ENCODE measurements at places on chromosomes 16 and 17.
A peak's percentile ranks its signal among the peaks of the same experiment; 100 is the strongest.

- no peak for DNase-seq
Measured at GRCh38 chr16:85386467-85387170, 226.5 kb upstream of the GSE1 start.

DNA sequence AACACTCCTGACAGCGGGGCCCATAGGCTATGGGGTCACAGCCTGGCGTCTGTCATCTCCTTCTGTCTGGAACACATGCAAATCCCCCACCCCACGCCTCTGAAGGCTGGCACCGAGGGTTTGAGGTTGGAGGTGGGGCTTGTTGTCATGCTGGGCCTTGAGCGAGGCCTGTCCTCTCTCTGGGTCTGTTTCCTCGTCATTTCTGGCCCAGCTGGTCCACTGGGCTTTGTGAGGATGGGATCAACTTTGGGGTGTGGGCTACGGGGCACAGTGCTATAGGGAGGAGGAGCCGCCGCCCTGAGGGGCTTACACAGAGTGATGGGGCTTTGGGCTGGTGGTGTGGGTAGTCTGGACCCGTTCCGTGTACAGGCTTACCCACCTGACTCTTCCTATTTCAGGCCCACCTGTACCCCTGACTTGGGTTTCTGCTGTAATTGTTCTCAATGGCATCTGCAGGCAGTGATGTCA, 87.5 kb downstream of the AMFR start:
- DNase-seq, result no peak

DNA sequence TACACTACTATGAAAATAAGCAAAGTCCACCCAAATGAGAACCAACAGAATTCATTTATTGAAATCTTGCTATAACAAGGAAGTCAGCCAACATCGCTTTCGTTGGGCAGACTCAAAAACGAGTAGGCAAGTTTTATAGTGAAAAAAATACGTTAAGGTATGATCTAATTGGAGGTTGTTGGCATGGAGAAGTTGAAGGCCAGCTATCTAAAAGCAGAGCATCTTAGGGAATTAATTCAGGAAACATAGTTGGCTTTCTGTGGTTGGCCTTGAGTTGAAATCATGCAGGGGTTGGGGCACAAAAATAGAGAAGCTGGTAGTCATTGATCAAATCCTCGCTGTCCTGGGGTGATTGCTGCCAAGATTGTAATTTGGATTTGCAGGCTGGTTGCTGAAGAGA, 118.3 kb downstream of the PPM1E start:
- DNase-seq, result no peak

- DNase-seq, result no peak
Measured at GRCh38 chr16:31357324-31358109, 2.5 kb downstream of the ITGAX start.

GRCh38 chr16:57184887-57185445, 873 bp downstream of the PSME3IP1 start:
- no peak for DNase-seq

DNA sequence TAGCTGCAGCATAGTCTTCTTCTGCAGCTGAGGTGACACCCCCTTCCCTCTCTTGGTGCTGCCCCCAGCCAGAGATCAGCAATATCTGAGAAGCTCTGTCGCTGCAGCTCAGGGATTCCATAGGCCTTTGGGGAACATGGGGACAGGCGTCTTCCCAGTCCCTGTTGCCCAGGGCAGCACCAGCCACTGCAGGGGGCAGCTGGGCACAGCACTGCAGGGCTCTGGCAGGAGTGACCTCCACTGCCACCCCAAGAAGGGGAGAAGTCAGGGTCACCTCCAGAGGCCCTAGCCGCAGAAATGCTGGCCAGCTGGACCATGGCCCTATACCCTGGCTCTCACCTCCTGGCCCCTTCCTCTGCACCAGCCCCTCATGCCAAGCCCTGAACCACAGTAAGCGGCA, 16.9 kb downstream of the SCN4A start:
- no peak for DNase-seq

DNA sequence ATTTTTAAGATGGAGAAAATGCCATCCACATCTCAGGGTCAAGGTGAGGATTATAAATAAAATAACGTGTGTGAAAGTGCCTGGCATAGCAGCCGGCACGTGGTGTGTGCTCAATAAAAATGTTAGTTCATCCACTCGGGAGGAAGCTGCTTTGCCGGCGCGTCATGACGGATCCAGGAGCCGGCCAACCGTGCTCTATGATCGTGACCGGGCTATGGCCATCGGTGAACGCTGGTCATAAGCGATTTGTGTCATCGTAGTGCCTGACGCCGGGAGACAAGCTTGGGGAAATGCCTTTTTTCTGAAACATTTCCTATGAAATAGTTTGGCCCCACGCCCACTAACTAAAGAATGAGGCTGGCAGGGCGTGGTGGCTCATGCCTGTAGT, 74.0 kb downstream of the CMC2 start:
- no peak for DNase-seq

GRCh38 chr17:58344791-58345157, 7.2 kb downstream of the SUPT4H1 start:
- no peak for DNase-seq

GRCh38 chr16:50809561-50809960, 67.7 kb downstream of the CYLD start:
- no peak for DNase-seq

DNA sequence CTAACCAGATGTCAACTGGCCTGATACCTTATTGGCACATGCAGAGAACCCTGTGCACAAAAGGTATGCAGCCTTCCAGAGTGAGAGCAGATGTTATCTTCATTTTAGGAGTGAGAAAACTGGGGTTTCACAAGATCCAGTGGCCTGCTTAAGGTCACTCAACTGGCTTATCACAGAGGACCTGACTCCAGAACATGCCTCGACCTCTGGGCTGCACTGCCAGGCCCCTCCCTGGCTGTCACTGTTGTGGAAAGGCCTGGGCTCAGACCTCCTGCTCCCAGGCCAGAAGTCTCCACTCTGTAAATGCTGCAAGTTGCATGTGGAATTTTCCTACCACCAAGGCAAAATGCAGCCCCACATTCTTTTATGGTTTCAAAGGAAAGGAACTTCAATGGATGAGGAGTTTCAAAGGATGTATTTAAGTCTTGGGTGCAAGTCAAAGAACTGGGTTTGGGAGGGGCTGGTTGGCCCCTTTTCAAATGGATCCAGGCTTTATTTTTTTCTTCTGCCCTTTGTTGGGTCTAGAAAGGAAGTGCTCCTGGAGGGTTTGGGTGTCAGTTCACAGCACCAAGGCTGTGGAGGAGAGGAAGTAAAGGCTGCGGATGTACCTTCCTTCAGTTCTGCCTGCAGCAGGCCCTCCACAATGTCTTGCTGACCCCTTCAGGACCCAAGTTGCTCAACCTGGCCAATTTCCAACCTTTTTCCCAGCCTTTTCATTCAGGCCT, 30.4 kb upstream of the SMPD3 start:
- no peak for DNase-seq

- no peak for DNase-seq
Measured at GRCh38 chr17:15273141-15273793, 8.1 kb upstream of the PMP22 start.

- DNase-seq, result no peak
Measured at GRCh38 chr16:84778720-84779119, 41.1 kb upstream of the CRISPLD2 start.

- no peak for DNase-seq
Measured at GRCh38 chr17:82222816-82223215, 6.0 kb upstream of the SLC16A3 start.

GRCh38 chr16:80046261-80046660, 445.7 kb upstream of the MAF start:
- DNase-seq, result no peak

GRCh38 chr17:79965806-79966205, 69.9 kb downstream of the TBC1D16 start:
- no peak for DNase-seq

- no peak for DNase-seq
Measured at GRCh38 chr17:56868716-56869115, 34.8 kb downstream of the DGKE start.

- no peak for DNase-seq
Measured at GRCh38 chr17:75454193-75454592, 2.2 kb upstream of the TMEM94 start.

- no peak for DNase-seq
Measured at GRCh38 chr17:15951368-15952047, 6.6 kb downstream of the ADORA2B start.

DNA sequence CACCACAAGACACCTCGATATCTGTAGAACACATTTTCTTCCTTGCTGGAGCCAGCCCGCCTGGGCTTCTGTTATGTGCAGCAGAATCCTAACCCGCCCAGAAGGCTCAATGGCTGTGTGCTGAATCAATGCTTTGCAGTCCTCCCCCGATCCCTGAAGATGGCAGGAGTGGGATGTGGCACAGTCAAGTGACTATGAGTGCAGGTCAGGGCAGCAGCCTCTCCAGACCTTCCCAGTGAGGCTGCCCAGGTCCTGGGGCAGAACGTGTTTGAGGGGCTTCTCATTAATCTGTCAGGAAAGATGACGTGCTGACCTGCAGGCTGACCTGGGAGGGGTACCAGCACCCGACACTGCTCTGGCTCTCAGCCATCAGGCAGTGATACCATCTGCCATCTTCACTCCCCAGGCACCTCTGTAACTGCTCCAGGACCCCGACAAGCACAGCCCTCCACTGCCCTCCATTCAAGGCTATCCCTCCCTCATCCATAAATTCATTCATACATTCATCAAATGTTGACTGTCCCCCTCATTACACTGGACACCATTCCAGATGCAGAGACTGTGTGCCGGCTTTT, 35.2 kb downstream of the LRRC75A start:
- DNase-seq, result no peak

- no peak for DNase-seq
Measured at GRCh38 chr17:76659928-76660655, 16.5 kb upstream of the ST6GALNAC1 start.

DNA sequence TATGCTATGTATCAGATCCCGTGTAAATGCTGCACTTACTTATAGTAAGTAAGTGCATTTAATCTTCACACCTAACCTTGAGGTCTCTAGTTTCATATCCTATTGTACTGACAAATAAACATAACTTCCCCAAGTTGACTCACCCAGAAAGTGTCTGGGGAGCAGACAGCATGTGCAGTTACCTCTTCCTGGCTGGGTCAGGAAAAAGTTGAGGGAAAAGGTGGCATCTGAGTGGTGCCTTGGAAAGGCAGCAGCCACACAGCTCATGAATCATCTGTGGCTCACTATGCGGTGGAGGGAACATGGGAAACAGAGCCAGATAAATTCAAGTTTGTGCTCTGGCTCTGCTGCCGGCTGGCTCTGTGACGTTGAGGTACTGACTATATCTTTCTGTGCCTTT, 382.0 kb upstream of the DYNLRB2 start:
- DNase-seq, result no peak

GRCh38 chr17:43814714-43815113, 18.2 kb downstream of the MPP3 start:
- DNase-seq, result no peak

DNA sequence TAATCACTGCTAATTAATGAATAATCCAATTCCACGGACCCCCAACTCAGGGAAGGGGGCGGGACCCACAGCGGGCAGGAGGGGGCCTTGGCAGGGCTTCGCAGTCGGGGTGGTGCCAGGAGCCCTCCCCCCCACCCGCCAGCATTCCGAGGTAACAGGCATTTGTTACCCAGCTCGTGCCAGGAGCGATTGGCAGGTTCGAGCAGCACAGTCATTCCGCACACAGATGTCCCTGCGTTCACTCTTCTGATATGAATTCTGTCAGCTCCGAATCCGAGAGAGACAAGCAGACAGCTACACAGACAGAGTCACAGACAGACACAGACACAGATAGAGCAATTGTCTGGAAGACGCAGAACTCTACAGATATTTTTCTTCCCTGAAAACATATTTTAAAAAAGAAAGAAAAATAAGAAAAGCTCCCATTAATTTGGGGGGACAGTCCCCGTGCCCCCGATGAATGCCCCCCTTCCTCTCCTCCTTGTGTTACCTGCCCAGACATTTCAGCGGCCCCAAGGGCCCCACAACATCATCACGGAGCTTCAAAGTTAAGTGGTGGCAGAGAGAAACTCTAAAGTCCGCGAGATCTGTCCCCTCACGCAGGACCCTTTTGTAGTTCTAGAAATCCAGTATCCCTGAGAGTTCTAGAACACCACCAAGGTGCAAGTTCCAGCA, 10.2 kb downstream of the NEUROD2 start:
- no peak for DNase-seq

DNA sequence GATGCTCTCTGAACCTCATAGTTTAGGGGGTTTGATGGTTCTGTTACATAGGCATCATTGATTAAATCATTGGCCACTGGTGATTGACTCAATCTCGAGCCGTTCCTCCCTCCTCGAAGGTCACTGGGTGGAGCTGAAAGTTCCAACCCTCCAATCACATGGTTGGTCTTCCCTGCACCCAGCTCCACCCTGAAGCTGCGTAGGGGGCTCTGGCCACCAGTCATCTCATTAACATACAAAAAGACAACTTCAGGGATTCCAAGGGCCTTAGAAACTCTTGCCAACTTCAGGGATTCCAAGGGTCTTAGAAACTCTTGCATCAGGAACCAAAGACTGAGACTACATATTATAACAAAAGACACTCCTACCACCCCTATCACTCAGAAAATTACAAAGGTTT, 306.5 kb upstream of the TNRC6C start:
- DNase-seq, result no peak

DNA sequence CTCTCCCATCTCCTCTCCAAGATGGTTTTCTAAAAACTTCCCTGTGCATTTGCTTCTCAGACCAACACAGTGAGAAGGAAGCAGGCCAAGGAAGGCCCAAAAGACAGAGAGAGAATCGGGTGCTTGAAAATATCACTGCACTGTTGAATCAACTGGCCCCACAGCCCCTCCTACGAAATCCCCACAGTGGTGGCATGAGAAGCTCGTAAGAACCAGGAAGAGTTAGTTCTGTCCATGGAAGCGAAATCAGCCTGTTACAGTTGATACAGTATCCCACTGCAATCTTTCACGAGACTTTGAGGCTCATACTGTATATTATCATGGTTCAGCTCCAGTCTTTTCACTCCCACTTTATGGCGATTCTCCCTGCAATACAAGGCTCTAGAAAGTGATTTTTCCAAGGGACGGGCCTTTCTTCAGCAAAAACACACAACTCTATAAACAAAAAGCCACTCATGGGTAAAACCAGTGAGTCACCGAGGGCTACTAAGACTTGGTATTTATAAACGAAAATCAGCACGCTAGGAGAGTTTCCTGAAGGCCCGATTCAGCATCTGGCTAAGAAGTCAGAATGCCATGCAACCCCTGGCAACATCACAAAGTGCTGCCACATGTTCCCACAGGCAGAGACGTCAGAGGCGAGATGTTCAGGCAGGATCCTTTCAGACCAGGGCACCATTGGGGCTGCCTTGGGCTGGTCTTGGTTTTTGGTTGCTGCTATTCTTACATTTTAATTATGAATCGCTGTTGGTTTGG, 185.7 kb downstream of the IRX5 start:
- DNase-seq, result no peak

DNA sequence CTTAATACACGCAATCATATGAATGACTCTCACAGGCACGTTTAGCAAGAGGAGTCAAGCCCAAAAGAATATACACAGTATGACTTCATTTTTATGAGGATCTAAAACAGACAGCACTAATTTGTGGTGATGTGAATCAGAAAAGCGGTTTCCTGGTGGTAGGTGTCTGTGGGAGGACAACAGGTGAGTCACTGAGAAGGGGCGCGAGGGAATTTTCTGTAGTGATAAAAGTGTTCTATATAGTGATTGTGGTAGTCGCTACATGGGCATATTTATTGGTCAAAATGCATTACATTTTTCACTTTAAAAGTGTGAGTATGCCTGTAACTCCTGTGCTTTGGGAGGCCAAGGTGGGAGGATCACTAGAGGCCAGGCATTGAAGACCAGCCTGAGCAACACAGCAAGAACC, 7.6 kb upstream of the TNRC6A start:
- peak; percentile 19 for DNase-seq

All from stimulated activated CD4-positive, alpha-beta T cell treated with anti-CD3 and anti-CD28 coated beads, TNF-alpha, amount 100 ng/mL, for 4 hours (primary cell).